ENCODE measurements at places on chromosomes 12 and 14.

GRCh38 chr12:67940780-67941243, 48.4 kb upstream of the IFNG-AS1 start:
- DNase-seq, result peak; percentile 58

DNA sequence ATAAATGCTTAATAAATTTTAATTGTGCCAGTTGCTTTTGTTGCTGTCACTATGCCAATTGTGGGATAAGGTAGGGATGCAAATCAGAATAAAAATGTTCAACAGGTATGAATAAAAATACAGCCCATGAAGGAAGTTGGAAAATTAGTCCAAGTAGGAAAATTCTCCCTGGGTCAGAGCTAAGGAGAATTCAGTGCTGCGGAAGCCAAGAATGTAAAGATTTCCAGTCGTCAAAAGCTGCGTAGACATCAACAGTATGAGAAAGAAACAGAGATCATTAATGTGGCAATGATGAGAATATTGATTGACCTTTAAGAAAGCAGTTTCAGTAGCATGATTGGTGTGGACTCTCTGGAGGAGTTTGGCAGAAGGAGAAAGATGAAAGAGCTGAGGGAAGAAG, 87.9 kb downstream of the PLEKHA5 start:
- DNase-seq, result no peak

DNA sequence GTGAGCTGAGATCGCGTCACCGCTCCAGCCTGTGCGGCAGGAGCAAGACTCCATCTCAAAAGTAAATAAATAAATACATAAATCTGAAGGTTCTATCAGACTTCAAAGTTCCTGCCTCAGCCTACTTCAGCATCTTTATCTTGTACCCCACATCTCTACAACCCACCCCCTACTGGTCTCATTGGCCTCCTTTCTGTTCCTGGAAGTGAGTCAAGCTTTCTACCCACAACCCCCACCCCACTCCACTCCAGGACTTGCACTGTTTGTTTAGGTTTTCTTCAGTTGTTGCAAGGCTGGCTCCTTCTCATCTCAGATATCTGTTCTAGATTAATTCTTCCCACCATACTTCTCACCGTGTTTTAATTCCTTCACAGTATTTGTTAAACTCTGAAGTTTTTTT, 714 bp upstream of the PSMC6 start:
- no peak for DNase-seq

DNA sequence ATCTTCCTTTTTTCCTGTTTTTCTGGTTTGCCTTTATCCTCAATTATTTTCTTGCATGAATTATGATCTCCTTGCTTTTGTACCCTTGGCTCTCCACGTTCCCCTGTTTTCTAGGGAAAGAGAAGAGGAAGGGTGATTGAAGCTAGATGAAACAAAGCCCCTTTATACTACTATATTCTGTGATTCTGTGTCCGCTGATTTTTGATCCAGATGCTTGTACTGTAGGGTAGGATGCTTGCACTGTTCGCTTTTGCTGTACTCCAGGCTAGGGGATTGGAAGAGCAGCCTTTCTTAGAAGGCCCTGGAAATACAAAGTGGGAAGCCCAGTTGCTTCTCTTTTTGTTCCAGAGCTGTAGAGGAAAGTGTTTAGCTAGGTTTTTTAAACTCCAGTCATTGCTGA, 35.1 kb upstream of the KLHDC2 start:
- no peak for DNase-seq

DNA sequence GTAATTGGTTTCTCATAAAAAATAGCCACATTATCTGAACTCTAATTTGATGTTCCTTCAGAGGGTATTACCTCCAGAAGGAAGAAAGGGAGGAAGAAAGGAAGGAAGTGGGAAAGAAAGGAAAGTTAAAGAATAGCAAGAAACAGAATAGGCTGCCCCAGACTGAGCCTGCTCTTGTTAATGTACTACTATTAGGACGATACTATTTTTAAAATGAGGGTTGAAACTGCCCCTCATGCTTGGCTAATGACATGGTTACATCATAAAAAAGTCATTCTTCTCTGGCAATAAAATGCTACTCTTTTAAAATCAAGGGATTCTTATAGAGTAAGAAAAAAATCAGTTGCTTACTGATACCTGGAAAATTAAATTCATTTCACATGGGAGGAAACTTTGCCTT, 253.0 kb downstream of the KTN1 start:
- no peak for DNase-seq

GRCh38 chr12:58588770-58589169, 331.5 kb downstream of the LRIG3 start:
- no peak for DNase-seq

DNA sequence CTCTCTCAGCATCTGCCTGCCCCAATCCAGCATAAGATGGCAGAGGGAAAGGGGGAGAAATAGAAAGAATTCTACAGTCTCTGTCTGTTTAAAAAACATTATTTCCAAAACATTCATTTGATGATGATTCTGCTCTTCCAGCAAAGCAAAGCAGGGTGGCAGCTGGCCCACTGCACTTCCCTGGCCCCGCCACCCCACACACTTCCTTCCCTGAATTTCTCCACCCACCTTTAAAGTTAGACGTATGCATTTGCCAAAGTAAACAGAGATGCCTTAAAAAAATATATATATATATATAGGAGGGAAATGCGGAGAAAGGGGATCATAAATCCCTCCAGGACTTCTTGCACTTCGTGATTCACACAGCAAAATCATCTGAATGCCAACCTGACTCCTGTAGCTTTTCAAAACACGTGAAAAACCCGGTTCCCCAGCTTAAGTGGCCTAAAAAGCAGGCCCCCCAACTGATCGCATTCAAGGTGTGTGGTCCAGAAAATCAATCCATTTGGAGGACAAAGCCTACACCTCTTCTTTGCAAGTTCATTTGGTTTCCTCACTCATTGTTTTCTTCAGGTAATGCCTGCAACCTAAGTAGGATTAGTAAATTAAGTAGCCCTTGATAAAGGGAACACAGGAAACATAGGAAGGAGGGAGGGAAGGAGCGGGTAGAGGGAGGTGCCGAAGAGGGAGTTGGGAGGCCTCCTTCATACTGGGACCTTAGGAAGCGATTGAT, 68.8 kb downstream of the LLPH start:
- no peak for DNase-seq
